MCF 10A (cell line): ENCODE measurements at places on chromosomes 4 and X.

DNA sequence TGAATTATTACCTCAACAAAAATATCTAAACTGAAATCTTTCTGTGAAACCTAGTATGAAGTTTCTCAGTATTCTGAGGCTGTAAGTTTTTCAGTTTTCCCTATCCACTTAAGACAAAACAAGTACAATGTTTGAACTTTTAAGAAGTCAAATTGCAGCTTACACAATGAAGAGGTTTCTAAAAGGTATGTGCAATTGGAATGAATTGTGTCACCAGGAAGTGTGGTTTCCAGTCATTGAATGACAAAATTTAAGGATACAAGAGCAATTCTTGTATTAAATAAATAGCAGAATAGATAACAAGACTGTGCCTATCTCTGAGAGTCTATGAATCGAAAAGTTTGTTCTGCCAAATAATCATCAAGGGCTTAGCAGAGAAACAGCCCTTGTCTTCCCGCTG lies 207.3 kb downstream of the ANKRD50 start:
- no peak for DNase-seq

DNA sequence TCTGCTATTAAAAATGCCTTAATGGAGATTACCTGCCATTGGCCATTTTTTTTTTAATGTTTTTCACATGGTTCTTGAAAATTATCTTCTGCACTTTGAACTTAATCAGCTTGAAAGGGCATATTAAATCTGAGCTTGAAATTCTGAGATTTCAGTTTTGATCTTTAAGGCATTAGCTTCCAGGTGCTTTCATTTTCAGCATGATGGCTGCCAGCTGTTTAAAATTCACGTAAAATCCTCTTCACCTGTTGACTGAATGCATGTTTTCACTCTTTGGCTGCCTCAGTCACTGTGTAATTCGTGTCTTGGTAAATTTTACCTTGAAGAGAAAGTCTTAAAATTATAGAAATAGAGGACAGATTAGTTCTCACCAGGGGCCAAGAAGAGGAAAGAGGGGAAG lies 39.6 kb downstream of the SMAD1 start:
- DNase-seq, result no peak

- DNase-seq, result no peak
These were observed 18.6 kb upstream of the FRMD7 start for GRCh38 chrX:132146456-132146855.

DNA sequence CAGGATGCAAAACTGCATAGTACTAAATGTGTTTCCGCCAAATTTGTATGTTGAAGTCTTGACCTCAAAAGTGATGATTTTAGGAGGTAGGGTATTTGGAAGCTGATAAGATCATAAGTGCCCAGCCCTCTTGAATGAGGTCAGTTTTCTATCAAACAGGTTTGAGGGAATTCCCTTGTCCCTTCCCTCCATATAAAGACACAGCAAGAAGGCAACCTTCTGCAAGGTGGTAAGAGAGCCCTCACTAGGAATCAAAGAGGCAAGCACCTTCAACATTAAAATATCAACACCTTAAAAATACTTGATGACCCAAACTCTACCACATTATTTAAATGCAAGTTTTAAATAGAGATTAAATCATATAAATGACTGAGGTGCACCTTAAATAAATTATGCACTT lies 288.6 kb downstream of the EPHA5 start:
- DNase-seq, result no peak

GRCh38 chrX:26653050-26653449 lies 437.1 kb downstream of the MAGEB5 start:
- peak; percentile 1 for DNase-seq

GRCh38 chrX:99572711-99573110 lies 837.4 kb downstream of the PCDH19 start:
- peak; percentile 1 for DNase-seq

- DNase-seq, result no peak
These were observed 25.0 kb upstream of the TRPC5OS start for GRCh38 chrX:111850975-111851374.

GRCh38 chrX:120356084-120356483 lies 5.8 kb upstream of the ATP1B4 start:
- DNase-seq, result no peak

DNA sequence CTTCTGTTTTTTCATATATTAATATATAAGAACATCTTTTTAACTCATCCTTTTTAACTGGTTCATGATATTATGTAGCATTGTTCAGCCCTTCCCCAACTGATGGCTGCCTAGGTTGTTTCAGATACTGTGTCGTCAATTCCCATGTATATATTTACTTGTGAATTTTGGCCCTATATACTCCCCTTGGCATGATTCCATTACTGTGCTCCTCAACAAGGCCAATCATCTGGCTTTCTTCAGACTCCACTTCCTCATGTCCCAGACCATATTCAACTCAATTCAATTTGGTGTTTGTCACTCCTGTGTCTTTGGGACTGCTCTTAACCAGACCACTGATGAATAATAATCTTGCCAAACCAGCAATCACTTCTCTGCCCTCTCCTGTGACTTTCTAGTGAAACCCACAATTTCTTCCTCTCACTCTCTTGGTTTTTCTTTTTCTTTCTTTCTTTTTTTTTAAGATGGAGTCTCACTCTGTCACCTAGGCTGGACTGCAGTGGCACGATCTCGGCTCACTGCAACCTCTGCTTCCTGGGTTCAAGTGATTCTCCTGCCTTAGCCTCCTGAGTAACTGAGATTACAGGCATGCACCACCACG lies 2.7 kb upstream of the WDR45 start:
- no peak for DNase-seq

DNA sequence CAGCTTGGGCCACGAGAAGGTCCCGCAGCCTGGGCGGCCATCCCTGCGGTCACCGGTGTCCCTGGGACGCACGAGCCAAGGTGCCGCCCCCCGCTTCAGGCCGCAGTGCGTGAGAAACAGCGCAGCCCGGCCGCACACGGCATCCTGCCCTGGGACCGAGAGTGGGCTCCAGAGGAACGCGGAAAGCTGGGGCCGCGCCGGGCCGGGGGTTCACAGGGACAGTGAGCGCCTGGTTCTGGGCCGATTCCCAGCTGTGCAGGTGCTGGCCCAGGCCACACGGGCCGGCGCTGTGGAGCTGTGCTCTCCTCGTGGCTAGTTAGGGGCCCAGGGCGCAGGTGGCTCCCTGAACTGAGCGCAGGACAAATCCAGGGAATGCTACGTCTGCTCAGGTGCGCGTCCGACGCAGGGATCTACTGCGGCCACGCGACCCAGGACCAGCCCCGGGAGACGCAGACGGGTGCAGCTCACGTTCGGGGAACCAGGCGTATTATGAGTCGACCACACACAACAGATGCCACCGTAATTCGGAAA lies 25.8 kb upstream of the GTPBP6 start:
- no peak for DNase-seq

DNA sequence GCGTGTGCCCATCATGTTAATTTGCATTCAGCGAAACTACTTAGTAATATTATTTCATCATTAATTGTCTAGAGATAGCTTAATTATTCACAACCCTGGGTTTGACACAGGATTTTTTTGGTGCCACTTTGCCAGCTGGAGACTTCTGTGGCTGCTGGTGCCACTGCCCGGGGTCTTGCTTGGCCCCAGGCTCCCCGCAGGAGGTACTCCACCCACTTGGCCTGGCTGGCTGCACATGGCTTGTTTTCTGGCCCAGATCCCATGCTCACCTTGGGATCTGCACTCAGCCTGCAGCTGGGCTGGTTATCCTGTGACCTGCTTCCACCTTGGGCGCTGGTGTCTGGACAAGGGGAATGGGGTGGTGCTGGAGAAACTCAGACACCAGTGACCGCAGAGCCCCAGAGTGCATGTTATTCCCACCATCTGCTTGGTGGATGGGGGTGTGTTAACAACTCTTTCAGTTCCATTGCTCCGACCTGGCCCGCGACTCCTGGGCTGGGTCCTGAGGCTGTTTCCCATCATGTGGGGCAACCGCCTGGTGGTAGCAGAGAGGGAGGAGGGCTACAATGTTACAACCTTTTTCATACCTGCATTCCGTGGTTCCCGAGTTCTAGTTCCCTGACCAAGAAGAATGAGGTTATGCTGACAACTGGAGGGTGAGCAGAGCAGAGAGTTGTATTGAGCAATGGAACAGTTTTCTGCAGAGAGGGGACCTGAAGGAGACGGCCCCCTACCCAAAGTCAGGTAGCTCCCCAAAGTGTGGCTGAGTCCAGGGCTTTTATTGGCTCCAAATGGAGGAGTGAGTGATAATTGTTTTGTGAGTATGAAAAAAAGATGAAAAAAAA lies 1950.0 kb upstream of the IGFBP7 start:
- DNase-seq, result no peak

GRCh38 chr4:35697210-35697736 lies 547.0 kb downstream of the ARAP2 start:
- no peak for DNase-seq

GRCh38 chrX:120457766-120458180 lies 11.3 kb downstream of the LAMP2 start:
- peak; percentile 91 for DNase-seq

- DNase-seq, result peak; percentile 25
These were observed 92.9 kb upstream of the TNIP3 start for GRCh38 chr4:121256887-121257466.

DNA sequence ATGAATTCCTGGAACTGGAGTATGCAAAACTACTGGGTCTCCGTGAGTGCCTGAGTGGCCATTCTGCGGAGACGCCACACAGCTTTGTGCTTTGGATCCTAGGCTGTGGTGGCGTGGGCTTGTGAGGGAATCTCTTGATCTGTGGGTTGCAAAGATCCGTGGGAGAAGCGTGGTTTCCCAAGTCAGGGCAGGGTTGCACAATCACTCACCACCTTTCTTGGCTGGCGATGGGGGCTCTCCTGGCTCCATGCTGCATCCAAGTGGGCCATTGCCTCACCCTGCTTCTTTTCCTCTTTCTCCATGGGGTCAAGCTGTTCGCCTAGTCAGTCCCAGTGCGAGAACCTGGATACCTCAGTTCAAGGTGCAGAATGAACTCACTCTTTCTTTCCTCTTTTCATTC lies 62.5 kb downstream of the SLAIN2 start:
- DNase-seq, result peak; percentile 3

GRCh38 chr4:138034871-138035270 lies 207.3 kb downstream of the SLC7A11 start:
- peak; percentile 79 for DNase-seq

GRCh38 chr4:158236304-158237030 lies 26.2 kb downstream of the TMEM144 start:
- no peak for DNase-seq

DNA sequence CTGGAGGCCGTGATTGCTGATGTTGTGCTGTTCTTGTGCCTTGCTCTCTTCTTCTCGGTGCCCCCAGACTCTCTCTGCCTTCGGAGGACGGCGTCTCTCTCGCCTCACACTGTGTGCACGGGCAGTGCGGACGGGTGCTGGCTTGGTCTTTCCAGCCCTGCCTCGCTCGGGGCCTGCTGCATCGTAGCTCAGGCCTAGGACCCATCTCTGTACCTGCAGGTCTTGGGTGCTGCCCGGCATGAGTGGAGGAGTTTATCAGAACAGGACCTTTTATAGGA lies 18.2 kb downstream of the RGS12 start:
- DNase-seq, result no peak

DNA sequence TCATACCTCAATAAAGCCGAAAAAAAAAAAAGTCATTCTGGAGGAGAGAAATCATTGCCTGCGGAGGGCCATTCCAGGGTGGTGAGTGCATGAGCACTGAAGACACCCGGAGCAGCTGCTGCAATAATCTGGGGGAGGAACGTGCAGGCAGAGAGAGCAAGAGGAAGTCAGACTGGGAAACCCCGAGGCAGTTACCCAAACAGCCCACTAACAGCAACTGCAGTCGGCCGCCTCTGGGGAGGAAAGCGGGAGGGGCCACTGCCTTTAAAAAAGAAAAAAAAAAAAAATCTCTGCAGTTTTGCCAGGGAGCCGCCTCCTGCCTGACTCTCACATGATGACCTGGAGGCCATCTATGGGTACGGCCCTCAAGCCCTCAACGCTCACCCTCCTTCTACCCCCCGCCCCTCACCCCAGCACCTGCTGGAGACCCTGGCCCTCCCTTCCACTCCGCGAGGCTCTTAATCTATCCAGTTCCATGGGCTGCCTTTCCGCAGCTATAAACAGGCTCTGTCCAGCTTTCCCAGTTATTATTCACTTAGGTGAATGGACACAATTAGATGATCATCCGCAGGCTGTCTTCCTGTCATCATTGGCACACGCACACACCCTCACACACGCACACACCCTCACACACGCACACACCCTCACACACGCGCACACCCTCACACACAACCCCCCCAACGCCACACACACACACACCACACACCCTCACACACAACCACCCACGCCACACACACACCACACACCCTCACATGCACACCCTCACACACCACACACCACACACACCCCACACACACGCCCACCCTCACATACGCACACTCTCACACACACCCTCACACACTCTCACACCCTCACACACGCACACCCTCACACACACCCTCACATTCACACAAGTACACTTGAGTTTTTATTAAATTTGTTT lies 3.4 kb upstream of the AVPR2 start:
- peak; percentile 76 for DNase-seq

DNA sequence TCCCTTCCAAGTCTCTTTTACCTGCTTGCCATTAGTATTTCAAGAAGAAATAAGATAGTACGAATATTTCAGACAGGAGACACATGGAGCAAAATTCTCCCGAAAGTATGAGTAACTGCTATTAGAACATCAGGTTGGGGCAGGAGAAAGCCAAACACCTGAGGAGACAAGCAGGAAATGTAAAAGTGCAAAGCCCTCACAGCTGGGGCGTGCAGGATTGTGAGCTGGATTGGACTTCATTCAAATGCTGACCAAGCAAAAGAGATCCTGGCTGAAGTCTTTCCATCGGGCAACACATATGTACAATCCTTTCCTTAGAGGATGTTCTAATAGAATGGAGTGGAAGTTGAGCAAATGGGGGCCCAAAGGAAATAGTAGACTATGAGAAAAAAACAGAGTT lies 76.8 kb downstream of the DTHD1 start:
- DNase-seq, result peak; percentile 10

DNA sequence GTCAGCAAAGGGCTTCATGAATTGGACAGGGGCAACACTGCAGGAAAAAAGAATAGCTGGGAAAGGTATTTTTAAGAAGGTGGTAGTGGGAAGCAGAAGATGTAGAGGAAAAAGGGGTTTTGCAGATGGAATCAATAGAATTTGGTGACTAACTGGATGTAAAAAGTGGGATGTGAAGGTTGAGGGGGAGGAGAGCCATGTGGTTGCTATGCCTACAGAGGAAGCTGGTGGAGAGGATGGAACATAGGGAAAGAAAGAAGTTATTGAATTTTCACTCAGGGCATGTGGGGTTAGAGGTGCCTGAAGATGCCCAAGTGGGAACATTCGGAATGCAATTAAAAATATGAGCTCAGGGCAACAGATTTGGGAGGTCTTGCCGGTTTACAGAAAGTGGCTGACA lies 33.0 kb downstream of the REELD1 start:
- no peak for DNase-seq

GRCh38 chrX:97322401-97322800 lies 438.7 kb downstream of the RPA4 start:
- no peak for DNase-seq
